Effector memory CD8-positive, alpha-beta T cell (primary cell): ENCODE measurements at places on chromosomes 11 and 22.
A peak's percentile ranks its signal among the peaks of the same experiment; 100 is the strongest.

DNA sequence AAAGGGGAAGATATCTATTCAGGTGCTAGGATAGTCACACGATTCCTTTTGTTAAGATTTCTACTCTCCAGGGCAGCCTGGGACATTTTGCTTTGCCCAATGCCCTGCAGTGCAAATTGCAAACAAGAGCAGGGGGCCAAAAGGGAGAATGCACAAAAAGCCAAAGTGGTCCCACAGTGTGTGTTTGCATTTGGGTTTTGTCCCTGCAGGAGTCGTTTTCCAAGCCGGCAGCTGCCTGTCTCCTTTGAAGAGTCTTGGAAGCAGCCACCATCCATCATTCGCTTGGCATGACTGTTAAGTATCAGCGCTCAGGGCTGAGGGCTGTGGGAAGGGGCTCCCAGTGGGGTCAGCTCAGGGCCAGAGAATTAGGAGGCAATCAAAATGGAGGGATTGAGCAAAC lies 184.7 kb downstream of the MIAT start:
- DNase-seq, result no peak

GRCh38 chr22:42964994-42965699 lies 49.8 kb downstream of the PACSIN2 start:
- no peak for DNase-seq

DNA sequence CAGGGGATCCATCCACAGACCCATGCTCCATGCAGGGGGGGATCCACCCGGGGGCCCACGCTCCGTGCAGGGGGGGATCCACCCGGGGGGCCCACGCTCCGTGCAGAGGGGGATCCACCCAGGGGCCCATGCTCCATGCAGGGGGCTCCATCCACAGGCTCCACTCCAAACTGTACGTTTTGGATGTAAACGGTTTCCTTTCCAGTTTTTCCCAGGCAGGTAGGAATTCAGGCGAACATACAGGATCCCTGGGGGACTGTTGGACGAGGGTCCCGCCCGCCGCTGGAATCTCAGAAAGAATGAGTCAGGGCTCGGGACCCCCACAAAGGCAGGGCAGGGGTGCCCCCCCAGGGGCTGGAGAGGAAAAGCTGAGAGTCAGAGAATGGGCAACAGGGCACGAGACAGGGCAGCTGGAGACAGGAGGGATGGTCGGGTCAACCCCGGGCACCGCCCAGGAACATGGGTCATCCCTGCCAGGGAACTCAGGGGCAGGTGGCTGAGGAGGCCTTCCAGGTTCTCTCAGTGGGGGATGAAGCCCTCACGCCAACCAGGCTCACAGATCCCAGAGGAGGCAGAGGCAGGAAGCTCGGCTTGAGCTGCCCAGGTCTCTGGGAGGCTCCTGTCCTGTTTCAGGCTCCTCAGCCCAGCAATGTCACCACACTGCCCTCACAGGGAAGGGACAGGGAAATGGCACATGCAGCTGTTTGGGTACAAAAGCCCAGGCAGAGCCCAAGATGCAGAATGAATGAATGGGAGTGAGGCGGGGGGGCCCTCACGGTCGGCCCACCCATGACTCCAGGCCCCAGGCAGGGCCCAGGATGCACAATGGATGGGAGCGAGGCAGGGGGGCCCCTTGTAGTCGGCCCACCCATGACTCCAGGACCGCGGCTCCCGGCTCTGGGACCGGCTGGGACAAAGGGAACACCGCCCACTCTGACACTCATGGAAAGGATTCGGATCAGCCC lies 200.2 kb downstream of the BRD1 start:
- DNase-seq, result no peak

DNA sequence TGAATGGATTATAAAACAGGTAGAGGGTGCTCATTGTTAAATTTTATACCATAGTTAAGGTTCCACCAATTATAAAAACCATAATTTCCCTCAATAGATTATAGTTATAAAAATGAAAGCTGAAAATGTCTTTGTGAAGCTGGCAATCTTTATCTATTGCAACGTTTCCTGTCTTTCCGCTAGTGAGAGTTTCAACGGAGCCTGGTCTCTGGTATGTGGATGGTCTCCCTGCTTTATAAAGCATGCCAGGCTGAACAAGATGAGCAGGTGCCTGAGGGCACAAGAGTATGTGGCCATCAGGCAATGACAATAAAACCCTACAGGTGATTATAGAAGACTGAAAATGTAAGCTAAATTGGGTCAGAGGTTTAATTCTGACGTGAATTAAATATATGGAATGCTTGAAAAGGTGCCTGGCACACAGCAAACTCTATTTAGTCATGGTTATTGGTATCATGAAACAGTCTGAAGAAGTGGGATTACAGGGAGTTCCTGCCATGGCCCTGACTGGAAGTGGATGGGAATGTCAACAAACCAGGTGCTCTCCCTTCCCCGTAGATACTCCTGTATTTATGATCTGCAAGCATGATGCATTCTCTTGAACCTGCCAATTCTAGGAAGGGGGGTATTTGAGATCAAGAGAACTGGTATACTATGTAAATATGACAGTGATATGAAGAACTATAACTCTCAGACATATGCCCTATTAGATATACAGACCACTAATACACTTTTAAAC lies 115.7 kb downstream of the ENTHD1 start:
- no peak for DNase-seq

- DNase-seq, result peak; percentile 42
Observed at GRCh38 chr22:19291580-19292457, at the start of gene CLTCL1. TSS of gene CLTCL1 (minus strand) at chr22:19291719. CDS start at chr22:19291641, 78 bp downstream.

GRCh38 chr11:79686703-79687419 lies 246.0 kb upstream of the TENM4 start:
- DNase-seq, result no peak

DNA sequence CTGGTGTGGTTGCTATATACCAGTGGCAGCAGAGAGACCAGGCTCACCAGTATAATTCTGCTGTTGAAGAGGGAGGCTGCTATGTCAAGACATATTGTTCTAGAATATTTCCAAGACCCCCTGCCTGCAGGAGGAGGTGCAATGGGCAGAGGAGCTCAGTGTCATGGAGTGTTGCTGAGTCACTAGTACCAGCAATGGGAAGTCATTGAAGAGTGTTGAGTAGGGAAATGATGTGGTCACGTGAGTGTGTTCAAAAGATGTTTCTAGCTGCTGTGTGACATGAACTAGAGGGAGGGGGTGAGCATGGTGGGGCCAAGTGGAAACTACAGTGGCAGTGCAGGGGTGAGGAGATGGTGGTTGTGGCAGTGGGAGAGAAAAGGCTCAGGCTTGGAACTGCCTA lies 76.3 kb upstream of the BIRC3 start:
- DNase-seq, result no peak

DNA sequence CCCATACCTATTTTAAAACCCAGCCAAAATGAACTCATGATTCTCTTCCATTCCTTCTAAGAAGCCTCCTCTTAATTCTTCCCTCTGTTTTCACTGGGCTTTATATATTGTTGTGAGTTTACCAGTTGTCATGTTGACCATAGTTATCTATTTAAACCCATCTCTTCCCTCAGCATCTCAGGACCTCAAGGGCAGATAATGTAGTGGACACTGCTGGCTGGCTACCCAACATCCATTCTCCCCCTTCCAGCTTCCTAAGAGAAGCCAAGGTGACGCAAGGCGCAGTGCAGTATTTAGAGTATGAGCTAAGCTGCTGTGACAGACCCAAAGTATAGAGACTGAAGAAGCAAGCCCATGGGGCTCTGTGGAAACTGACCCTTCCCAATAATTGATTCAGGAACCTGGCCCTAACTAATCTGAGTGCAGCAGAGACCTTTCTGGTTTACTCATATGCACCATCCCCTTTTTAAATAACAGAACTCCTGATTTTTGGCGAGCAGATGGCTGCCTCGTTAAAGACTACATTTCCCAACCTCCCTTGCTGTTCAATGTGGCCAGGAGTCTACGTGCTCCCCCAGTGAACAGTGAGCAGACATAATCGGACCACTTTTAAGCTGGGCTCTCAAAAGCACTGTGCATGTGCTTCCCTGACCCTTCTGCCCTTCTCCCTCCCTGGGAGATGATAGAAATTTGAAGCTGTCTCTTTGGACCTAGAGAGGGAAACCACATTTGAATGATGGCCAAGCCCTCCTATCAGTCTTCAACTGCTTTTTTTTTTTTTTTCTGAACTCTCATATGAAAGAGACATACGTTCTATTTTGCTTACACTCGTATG lies 28.1 kb upstream of the CREB3L1 start:
- no peak for DNase-seq

GRCh38 chr11:75223954-75224643 lies 16.5 kb upstream of the TPBGL start:
- no peak for DNase-seq

- DNase-seq, result no peak
Observed at GRCh38 chr11:11537372-11537771, 84.4 kb downstream of the GALNT18 start.

GRCh38 chr11:58193391-58193790 lies 4.5 kb downstream of the OR9Q2 start:
- DNase-seq, result no peak
